ENCODE measurements at places on chromosomes 7 and 10.

DNA sequence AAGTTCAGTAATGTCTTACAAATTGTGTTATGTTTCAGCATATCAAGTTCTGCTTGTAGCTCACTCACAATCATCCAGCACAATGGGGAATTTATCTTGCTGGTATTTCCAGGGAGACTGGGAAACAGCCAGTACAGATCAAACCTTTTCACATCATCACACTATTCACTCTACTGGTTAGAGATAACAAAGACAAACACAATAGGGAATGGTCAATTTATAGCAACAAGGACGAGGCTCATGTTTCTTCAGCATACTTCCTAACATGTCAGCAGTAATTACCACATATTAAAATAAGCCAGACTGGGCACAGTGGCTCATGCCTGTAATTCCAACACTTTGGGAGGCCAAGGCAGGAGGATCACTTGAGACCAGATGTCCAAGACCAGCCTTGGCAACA, 38.3 kb downstream of the TOMM7 start:
- DNase-seq: no peak

- DNase-seq: no peak
Measured at GRCh38 chr7:55158541-55159382, 139.9 kb downstream of the EGFR start.

DNA sequence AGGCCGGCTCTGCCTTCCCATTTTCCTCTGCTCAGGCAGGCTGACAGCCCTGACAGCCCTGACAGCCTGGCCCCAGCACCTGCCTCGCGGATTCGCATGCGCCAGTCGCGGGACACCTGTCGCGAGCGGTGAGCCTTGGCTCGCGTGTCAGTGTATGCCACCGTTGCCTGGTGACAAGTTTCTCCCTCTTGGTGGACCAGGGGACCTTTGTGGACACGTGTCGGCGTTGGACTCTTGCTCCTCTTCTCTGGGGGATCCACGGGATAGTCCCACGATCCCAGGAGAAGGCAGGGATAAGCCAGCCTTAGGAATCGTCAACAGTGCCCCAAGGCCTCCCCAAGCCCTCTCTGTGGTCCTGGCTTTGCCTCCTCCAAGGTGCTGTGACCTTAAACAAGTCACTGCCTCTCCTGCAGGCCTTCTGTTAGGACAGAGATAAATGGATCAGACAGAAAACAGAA, 18.1 kb upstream of the ZNF273 start:
- no peak for DNase-seq

DNA sequence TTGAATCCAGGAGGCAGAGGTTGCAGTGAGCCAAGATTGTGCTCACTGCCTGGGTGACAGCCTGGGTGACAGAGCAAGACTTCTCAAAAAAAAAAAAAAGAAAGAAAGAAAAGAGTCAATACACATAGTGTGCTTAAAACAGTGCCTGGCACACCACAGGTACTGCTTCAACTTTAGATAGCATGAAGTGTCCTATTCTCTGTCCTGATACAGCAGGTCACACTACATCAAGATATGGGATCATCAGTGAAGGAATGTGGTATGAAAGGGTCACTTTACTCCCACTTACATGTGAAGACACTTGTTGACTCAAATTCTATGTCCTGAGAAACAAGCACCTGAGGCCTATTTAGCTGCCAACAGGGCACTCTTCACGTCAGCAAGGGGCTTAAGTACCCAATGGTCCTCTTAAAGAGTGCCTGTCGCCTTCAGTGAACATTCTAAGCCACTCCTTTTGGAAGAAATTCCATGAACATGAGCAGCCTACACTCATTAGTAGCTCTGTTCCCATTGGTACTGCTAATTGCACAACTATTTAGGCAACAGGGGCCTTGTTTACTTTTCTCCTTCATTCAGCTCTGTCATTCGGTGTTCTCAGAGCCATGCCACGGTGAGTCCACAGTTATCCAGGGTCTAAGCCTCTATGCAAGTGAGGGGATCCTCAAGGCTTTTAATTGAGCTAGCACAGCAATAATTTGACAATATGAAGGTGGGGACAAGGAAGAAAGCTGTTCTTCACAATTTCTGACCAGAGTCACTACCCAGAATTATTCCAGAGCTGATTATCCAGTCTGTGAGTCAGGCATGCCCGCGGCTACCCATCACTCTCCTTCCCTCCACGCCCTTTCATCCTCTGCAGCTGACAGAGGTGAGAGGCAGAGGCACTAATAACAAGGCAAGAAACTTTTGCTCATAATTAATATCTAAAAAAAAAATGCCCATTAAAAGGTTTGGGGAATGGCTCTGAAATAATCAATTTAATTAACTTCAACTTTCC, 56.6 kb upstream of the PTN start:
- no peak for DNase-seq
